ENCODE measurements at places on chromosomes 1 and 21.

- no peak for DNase-seq
Observed at GRCh38 chr1:67650061-67650460, 34.9 kb upstream of the GADD45A start.

GRCh38 chr21:28867401-28867800 lies 125.3 kb downstream of the LTN1 start:
- no peak for DNase-seq

DNA sequence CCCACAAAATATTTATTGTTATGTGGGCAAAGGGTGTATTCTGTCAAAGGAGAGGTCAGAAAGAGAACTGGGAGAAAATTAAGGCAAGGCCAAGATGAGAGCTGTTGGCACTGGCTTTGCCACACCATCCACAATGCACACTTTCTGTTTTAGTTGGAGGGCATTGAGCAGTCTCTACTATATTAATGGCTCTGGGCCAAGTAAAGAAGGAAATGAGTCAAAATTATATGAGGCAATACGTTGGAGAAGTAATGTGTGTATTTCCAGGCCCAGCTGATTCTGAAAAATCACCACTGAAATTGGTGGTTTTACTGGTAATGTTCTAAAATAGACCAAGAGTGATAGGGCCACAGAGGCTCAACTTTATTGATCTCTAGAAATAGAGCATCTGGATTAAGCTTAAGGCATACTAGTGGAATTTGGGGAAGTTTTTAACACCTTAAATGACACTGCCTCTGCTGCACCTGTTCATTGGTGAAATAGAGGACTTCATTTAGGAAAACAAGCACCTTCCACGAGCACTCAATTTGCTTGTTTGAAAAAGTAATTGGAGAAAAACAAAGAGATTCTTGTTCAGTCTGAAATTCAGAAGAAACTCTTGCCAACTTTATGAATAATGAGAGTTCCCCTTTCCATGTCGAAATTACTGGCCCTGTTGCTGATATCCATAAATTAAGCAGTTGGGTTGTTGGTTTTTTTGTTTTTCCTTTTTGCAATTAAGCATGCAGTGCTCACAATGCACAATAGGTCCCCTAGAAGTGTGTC lies 424.9 kb downstream of the ADGRL2 start:
- no peak for DNase-seq

GRCh38 chr1:203151362-203152157 lies 24.0 kb downstream of the ADORA1 start:
- no peak for DNase-seq

GRCh38 chr1:3614755-3615742 lies 3.7 kb upstream of the MEGF6 start:
- no peak for DNase-seq
